ENCODE measurements at places on chromosomes 16 and 17.

DNA sequence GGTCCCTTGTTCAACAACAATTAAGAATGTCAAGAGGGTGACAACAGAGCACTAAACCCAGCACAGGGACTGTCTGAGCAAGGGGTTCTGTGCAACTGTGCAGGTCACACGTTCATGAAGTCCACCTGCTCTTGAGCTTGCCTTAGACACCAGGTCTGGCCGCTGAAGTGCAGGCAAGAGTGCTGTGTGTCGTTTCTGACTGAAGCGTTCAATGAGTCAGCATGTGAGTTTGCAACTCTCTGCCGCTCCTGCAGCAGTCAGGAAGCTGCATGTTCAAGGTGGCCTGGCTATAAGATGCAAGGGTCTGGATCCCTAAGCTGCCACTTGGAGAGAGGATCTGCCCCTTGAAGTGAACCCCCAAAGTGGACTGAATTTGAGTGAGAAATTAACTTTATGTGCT is 332.7 kb upstream of the HSBP1 start:
- no peak for DNase-seq

DNA sequence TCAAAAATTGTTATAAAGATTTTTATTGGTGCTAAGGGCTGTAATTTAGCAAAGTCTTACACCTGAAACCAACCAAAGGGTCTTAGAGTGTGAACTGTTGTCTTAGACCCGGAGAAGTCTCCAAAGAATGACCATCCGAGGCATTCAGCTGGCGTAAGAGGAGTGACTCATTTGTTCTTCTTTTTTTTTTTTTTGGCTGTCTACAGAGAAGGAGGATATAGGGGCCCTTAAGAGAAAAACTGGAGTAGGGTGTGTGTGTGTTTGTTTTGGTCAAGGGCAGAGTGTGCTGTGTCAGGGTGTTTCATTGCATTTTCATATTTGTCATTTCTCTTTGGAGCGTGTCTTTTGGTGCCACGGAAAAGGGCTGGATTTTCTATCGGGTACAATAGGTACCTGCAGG is 508.0 kb downstream of the WWOX start:
- DNase-seq = no peak

DNA sequence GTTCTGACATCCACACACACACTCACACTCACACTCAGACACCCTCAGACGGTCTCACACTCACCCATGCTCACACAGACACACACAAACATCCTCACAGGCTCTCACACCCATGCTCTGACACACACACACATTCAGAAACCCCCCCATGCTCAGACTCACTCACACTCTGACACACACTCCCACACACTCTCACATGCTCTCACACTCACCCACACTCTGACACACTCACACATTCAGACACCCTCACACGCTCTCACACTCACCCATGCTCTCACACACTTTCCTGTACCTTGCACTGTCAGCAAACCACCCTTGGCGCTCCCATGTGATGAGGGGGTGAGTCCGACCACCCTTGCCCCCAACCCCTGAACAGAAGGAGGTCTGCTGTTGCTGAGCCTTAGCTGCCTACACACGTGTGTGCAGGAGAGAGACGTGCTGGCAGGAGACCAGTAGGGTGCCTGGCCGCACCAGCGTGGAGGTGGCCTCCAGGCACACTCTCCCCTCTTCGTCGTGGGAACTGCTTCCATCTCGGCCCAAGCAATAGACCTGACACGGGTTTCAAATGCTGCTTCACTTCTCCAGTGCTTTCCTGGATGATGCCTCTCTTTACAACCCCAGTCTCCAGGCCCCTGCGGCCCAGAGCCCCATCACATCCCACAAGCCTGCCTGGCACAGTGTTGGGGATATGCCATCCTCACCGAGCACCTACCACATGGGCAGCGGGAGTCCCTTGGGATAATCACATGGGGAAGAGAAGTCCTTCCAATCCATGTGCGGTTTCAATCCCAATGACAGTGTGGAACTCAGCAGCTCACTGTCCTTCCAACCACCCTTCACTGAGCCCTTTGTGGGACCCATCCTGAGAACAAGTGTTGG is 267.8 kb upstream of the FOXF1 start:
- no peak for DNase-seq

- peak; percentile 24 for DNase-seq
Measured at GRCh38 chr17:9522074-9522473, 53.5 kb downstream of the STX8 start.

DNA sequence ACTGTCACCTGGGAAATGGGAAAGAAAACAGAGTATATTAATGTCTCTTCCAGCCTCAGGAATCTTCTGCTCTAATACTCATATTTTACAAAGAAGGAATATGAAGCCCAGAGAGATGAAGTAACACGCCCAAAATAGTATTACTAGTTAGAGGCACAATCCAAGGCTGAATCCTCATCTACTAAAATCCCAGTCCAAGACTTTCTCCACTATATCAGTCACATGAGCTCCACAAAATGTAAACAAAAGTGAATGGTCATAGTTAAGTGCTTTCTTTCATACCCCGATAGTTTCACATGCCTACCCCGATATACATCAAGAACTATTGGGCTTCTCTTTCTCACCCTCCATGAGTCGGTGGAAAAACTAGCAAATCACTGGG is 965 bp downstream of the INTS2 start:
- no peak for DNase-seq

DNA sequence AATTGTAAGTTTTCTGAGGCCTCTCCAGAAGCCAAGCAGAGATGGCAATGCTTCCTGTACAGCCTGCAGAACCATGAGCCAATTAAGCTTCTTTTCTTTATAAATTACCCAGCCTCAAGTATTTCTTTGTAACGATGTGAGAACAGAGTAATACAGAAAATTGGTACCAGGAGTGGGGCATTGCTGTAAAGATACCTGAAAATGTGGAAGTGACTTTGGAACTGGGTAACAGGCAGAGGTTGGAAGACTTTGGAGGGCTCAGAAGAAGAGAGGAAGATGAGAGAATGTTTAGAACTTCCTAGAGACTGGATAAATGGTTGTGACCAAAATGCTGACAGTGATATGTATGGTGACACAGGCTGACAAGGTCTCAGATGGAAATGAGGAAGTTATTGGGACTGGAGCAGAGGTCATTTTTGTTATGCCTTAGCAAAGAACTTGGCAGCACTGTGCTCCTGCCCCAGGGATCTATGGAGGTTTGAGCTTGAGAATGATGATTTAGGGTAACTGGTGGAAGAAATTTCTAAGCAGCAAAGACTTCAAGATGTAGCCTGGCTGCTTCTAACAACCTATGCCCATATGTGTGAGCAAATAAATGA is 23.1 kb downstream of the PRDM7 start:
- no peak for DNase-seq

GRCh38 chr16:50731130-50731988 is 10.5 kb upstream of the CYLD start:
- DNase-seq = no peak

DNA sequence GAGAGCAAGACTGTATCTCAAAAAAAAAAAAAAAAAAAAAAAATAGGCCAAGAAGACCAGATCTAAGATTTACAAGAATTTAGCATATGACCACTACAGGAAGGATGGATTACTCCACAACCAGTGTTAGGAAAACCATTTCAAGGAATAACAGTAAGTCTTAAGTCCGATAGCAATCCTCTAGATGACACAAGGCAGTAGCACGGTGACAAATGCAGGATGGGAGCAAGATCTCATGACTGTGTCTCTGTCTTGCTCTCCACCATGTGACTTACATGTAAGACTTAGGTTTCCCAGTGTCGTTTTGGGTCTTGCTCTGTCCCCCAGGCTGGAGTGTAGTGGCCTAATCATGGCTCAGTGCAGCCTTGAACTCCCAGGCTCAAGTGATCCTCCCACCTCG is 27.8 kb downstream of the C16orf96 start:
- no peak for DNase-seq

DNA sequence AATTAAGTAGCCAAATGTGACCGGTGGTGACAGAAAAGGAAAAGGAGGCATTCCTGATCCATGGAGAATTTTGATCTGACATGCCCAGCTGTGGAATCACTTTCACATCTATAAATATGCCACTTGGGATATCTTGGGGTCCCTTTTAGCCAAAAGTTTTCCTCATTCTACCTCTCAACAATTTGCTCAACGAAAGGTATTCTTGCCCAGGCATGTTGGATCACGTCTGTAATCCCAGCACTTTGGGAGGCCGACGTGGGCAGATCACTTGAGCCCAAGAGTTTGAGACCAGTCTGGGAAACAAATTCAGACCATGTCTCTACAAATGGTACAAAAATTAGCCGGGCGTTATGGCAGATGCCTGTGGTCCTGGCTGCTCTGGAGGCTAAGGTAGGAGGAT is 24.3 kb downstream of the LITAF start:
- no peak for DNase-seq

DNA sequence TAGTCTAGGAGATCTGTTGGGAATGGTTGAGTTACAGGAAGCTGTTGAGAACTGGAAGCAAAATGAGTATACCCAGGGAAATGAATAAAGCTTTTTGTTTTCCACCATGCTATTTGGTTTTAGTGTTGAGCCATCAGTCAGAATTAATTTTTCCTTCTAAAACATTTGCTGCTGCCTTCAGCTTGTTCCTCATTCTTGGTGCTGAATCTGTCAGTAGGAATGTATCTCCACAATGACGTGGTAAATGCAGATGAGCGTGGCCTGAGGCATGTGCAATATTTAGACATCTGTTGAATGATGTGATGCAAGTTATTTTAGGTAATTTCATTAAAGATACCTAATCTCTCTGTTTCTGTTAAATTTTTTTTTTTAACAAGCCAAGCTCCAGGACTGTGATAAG is 10.9 kb downstream of the HAPSTR1 start:
- DNase-seq = no peak

DNA sequence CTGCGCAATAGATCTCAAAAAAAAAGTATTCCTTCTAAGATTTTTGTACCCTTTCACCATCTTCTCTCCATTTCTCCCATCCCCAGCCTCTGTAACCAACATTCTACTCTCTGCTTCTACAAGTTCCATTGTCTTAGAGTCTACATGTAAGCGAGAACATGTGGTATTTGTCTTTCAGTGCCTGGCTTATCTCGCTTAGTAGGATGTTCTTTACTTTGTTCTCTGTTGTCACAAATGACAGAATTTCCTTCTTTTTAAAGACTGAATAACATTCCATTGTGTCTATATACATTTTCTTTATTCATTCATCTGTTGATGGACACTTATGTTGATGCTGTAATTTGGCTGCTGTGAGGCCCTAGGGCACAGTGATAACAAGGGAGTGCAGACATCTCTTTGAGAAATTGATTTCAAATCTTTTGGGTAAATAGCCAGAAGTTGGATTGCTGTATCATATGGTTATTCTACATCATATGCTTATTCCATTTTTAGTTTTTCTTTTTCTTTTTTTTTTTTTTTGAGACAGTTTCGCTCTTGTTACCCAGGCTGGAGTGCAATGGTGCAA is 37.7 kb upstream of the MYH10 start:
- no peak for DNase-seq

Data from activated CD4-positive, alpha-beta T cell treated with anti-CD3 and anti-CD28 coated beads, Interleukin-10, Interleukin-2, amounts not matched to agents 100 ng/mL and 50 ng/mL, durations not matched to agents 16 hours and 8 hours (primary cell).